ENCODE measurements at places on chromosomes 5 and 9. TPM values are rescaled to one million over a fixed set of nuclear protein-coding genes. Genes with fewer than 3 reads are reported as not detected.

The ACSL6 gene
- total RNA-seq, result 1.7 TPM

The GRIN3A gene
- 0.35 TPM for total RNA-seq

The OXCT1 gene
- total RNA-seq, result 33.0 TPM

The WNK2 gene
- total RNA-seq, result 34.3 TPM

The FOXD4L6 gene
- total RNA-seq, result 0.48 TPM

The SPINK7 gene
- not detected for total RNA-seq

The TMEM252 gene
- total RNA-seq, result not detected

The AQP7 gene
- total RNA-seq, result 0.98 TPM

DNA sequence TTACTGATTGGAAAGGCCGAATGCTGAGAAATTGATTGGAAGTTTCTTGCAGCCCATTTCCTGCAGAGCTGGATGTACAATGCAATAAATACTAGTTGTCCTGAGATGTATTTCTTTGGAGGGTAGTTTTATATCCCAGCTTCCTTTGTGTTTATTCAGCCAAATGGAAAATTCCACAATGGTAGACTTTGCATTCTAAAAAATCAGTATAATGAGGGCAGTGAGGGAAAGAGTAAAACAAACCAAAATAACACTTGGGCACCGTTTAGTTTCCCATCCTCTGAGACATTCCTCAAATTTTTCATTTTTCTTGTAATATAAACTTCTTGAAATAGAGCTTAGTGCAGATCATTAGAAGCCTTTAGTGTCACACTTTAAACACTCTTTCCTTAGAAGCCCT lies 379.4 kb downstream of the EBF1 start:
- no peak for DNase-seq

GRCh38 chr9:84670138-84671041 lies 861 bp downstream of the NTRK2 start:
- peak; percentile 25 for DNase-seq

GRCh38 chr5:115246361-115246991 lies 16.2 kb downstream of the PGGT1B start:
- DNase-seq, result no peak

DNA sequence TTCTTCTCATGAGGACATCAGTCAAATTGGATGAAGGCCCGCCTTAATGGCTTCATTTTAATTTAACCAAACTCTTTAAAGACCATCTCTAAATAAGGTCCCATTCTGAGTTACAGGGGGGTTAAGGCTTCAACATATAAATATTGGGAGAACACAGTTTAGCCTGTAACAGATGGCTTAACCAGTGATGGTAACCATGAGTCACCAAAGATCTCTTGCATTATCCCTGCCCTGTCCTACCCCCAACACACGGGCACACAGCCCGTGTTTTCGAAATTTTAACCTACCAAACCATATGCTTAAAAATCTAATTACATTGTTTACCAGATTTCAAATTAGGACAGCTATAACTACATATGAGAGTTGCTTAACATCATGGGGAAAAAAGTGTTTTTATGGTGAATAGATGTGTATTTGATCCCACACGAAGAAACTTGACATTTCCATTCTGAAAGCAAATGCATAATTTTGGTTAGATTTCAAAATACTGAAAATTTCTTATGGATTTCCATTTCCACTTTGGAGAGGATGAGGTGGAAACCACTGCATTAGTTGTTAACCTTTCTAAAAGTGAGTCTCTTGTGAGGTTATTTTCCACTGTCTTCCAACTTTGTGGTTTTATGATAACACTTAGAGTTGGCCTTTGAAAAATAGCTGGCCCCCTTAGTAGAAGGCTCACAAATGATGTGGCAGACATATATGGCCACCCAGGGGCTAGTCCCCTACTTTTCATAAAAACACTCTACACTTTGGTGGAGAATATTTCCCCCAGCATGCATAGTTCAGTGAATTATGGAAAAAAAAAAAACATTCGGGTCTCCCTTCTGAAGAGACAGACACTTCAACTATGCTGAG lies 849.3 kb downstream of the TLE1 start:
- no peak for DNase-seq

GRCh38 chr9:104927216-104927911 lies 591 bp downstream of the ABCA1 start:
- peak; percentile 18 for DNase-seq

GRCh38 chr5:80761176-80761575 lies 106.4 kb upstream of the DHFR start:
- no peak for DNase-seq

DNA sequence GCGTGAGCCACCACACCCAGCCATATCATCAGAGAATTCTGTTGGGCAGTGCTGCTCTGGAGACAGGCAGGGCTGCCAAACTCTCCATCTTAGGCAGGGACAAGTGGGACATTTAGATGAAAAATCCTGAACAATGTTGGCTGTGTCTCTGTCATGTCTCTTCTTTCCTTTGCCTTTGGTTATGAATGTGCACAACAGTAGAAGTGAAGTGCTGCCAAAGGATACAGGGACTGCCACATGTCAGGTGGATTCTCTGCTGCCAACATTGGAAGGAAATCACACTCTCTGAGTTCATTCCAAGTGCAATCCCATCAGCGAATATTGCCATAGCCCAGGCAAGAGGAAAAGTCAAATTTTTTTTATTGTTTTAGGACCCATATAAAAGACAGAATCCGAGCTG lies 348.8 kb downstream of the TRPM3 start:
- DNase-seq, result no peak

DNA sequence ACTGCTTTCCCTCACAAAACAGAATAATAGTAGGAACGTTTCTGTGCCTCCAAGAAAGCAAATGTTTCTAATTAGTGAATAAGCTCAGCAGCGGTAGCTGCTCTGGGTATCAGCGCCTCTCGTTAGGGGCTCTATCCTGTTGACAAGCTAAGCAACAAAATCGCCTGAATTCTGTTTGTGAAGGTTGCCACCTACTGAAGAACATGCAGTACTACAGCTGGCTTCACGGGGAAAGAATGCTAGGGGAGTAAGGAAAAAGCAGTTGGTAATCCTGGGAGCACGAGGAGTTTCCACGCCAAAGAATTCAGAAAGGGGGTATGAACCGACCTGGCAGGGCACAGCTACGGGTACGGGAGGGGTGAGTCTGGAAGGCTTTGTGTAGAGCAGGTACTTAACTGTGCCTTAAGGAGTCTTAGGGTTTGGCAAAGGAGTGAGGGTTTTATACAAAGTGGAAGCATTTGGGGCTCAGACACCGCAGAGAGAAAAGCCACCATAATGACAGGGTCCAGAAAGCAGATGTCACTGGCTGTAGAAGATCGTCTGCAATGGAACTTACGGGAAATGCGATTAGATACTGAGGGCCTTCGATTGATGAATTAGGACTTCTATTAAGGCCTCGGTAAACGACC lies 171.7 kb downstream of the TTC39B start:
- DNase-seq, result peak; percentile 66

Measured in neural crest cell (in vitro differentiated cells).